ENCODE measurements at places on chromosomes 7 and 10.

DNA sequence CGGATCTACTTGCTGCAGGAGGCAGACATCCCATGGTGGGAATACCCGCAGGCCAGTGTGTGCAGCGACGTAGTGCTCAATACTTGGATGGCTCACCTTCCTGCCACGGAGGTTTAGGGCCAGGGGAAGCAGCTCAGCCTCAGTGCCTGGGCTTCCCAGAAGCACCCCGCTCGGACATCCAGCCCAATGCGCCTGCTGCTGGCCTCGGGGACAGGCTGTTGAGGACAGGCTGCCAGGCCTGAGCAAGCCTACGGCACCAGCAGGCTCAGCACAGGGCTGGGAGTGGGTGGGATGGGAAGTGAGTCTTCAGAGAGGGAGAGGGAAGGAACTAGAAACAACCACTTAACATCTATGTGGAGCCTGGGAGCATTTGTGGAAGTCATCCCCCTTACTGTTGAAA is 441.3 kb upstream of the MGMT start:
- no peak for DNase-seq

DNA sequence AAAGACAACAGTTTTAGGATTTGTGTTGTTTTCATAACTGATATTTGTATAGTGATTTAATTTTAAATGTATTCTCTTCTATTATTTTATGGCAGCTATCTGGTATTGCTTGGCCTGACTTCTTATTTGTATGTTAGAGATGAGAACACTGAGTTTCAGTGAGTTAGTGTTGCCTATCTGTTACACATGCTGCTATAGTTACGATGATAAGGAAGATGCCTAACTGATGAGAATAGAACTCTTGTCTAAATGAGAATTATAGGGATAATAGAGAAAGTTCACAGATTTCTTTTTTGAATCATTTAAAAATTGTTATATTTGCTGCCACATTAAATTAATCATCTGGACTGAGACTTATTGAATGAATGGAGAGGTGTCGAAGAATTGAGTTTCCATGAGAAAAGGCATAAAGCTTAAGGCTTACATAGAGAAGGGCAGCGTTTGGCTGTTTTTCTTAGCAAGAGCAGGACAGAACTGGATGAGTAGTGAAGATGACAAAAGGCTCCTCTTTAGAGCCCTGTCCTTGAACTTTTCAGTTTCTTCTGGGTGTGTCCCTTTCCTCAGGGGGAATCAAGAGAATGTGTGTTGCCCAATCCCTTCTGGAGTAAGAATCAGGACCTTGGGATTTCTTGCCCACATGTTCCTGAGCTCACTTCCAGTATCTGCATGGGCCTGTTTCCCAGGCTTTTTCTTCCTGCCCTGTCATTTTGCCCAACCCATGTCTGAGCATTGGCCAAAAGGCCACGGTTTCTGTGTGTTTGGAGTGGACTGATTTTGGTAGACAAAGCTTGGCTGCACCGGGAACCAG is 195.6 kb upstream of the CSTF2T start:
- no peak for DNase-seq

GRCh38 chr10:50928190-50928552 is 42.7 kb upstream of the A1CF start:
- DNase-seq, result no peak

DNA sequence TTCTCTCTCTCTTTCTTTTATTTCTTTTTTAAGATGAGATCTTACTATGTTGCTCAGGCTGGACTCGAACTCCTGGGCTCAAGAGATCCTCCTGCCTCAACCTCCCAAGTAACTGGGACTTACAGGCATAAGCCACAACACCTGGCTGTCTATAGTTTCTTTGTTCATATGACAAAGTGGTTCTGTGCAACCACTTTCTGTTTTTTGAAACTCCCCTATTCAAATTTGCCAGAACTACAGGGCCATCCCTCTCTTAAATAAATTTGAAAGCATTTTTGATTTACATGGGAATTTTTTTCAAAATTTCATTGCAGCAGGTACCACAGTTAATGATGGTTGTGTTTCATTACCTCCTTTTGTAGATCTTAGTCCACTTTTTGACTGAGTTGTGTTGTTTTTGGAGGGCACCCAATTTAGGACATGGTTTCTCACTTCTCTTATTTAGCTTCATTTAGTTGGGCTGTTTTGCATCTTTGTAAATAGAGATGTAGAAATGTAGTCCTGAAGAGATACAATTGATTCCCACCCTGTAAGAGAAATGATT is 119.2 kb downstream of the LRRC4 start:
- DNase-seq, result no peak

DNA sequence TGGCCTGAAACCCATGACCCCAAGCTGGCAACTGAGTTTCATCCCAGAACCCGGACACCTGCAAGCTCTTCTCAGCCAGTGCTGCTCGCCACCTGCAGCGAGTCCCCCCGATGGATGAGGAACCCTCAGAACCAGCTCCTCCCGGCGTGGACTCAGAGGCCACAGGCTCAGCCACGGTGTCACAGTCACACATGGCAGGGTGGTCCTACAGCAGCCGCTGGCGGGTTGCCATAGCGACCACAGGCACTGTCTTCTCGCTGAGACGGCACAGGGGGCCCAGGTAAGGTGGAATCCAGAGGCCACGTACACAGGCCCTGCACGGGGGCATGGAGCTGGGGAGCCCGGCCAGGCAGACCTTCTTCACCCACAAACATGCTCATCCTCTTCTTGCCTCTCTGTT is 53.4 kb downstream of the DPYSL4 start:
- no peak for DNase-seq
